CD4-positive, alpha-beta T cell treated with Interleukin-17A for 1 hour (primary cell): ENCODE measurements at places on chromosomes 4 and X.

GRCh38 chrX:48992341-48992740, 9.7 kb downstream of the GRIPAP1 start:
- DNase-seq: no peak

- DNase-seq: no peak
Observed at GRCh38 chrX:20352504-20352903, 85.8 kb upstream of the RPS6KA3 start.

DNA sequence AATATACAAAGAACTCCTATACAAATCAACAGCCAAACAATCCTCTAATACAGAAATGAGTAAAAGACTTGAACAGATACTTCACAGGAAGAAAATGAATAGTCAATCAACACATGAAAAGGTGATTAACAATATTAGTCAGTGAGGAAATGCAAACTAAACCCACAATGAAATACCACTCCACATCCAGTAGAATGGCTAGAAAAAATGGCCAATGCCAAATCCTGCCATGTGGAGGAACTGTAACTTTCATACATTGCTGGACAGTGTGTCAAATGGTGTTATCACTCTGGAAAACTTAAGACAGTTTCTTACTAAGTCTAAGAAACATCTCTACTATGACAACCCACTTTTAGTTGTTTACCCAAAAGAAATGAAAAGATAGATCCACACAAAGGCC, 59.5 kb downstream of the NSG1 start:
- DNase-seq: no peak

DNA sequence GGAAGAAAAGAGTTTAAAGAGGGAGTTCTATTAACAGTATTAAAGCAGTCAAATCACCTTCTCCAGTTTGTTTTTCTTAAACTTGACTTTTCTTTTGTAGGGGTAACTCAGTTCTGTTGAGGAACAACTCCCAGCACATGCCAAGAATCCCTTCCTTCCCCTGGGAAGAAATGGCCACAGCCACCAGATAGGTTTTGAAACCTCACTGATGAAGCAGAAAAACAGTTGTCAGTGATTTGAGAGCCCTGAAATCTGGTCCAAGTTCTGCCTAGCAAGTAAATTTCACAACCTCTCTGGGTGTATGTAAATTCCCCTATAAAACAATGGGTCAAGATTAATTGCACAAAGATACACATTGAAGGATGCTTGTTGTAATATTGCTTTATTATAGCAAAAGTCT, 167.1 kb downstream of the DHX15 start:
- DNase-seq: no peak

DNA sequence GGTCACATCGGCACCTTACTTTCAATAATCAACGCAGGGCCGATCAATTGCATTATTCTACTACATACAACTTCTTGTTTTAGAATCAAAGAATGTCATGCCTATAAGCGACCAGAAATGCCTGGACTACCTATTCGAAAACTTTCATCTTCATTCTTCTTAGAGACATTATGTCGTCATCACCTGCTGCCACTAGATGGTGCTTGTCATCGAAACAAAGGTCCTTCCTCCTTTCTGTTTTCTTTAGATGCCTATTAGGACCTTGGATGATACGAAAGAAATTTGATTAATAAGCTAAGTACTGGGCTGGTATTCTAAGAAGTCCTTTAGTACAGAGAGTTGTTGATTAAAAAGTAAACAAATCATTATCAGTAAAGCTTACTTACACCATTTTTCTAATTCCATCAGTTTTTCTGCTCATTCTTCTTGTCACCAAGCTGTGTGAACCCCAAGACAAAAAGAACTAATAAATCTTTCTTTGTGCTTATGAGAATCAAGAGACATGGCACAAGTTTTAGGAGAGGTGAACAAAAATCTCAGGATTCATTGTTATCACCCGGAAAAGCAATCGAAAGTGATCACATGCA, 154.5 kb upstream of the SLC4A4 start:
- peak; percentile 67 for DNase-seq

- no peak for DNase-seq
Observed at GRCh38 chrX:23389196-23389792, 54.6 kb downstream of the PTCHD1 start.

DNA sequence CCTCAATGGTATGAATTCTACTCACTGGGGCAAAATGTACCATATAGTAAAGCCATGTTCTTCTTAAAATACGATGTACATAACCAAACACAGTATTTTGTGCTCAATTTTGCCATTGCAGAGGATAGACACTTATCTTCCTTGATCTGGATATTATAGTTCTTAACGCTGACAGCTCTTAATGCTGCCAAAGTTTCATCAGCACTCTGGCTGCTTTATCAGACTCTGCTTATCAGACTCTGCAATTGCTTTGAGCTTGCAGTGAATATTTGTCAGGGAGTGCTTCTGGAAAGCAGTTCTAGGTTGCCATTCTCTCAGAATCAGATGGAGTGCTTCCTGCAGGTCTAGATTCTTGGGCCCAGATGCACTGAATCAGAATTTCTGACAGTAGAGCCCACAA, 863.1 kb downstream of the CCSER1 start:
- DNase-seq: no peak

DNA sequence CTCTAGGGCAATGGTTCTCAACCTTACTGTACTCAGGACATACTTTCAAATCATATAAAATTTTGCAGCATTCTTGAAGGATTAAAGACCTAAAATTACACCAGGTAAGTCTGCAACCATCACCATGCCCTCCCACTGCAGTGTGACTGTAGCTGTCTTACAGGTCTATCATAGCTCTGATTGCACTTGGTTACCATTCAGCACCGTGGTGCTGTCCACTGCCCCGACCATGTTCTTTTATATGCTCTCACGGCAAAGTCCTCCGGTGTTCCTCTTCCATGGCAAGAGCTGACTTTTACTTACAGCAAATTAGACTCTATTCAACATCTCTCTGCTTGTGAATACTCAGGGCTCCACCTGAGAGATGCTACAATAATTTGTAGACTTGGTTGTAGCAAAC, 11.5 kb downstream of the CRMP1 start:
- DNase-seq: no peak

- DNase-seq: peak; percentile 31
Observed at GRCh38 chrX:53084043-53084570, 1.9 kb downstream of the TSPYL2 start.

DNA sequence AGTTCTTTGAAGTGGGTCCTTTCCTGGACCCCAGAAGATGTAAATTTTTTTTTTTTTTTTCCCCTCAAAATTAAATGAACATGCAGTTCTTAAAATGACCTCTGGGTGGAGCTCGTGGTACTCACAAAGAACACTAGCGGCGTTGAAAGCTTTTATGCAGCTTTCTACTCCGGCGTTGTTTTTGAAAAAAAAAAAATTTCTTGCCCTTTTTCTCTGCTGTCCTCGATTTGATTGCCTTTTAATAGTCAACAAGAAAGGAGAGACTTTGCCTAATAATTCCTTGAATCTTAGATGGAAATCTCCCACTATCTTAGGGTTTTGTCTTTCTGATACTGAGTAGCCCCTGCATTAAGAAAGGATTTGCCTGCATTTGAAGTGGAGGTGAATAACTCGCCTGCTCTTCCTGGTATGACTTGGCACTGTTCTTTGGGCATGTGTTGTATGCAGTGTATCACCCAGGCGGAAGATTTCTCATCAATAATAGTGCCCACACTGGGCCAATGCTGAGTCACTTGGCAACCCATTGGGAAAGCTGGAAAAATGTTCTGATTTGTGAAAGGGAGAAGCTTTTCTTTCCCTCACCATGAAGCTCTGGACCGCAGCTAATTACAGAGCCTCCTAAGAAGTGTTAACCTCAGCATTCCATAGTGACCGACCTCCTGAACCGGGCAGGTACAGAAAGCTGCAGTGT, 104.0 kb downstream of the PHEX start:
- DNase-seq: peak; percentile 51

GRCh38 chr4:78517050-78517652, 34.4 kb upstream of the ANXA3 start:
- DNase-seq: no peak

- DNase-seq: no peak
Observed at GRCh38 chrX:45852884-45853283, 652.2 kb upstream of the DIPK2B start.

- no peak for DNase-seq
Observed at GRCh38 chr4:22552812-22553211, 36.9 kb upstream of the ADGRA3 start.

DNA sequence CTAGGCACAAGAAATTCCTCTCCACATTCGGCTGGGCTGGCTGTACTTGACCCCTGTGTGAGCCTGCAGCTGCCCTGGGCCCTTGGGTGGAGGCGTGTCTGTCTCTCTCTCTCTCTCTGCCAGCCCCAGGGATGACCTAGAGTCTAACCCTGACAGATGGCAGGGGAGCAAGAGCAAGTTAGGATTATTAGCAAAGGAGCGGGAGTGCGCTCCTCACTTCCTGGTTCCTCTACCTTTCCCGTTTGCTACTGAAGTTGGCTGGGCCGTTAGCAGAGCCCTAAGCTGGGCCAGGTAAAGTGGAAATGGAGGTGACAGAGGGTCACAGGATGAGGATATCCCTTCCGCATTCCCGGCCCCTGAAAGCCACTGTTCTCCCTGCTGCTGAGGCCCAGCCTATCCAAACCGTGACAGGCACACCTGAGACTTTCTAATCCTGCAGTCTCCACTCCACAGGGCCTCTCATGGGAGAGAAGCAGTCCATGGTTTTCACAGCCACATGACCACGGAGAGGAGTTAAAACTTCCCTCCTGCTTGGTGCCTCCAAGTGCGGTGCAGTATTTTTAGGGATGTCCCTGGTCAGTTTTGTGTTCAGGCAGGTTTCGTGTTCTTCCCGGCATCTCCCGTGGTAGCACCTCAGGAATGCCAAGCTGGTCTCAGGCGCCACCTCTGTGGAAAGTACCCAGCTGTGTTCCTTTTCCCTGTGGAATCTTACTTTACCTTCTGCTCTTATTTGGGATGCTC, 79.3 kb downstream of the CLDN22 start:
- no peak for DNase-seq

GRCh38 chrX:109844986-109845385, 111.9 kb upstream of the ACSL4 start:
- DNase-seq: no peak

DNA sequence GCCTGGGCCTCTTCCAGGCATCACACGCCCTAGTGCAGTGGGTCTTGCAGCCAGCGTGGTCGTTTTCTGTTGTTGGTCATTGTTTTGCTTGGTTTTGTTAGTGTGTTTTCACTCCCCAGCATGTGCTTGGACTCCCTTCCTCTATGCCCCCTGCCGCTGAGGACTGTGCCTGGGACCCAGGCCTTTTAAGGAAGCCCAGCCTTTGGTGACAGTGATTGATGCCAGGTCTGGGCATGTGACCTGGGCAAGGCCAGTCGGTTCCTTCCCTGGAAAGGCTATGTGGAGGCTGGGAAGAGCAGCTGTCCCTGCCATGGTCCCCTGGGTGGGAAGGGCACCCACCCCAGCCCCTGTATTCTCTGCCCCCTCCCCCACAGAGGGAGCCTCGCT, 8.8 kb upstream of the GRPEL1 start:
- DNase-seq: no peak

- no peak for DNase-seq
Observed at GRCh38 chrX:139086246-139086645, 374.7 kb upstream of the FGF13 start.

- no peak for DNase-seq
Observed at GRCh38 chr4:81418572-81418971, 53.1 kb downstream of the RASGEF1B start.

DNA sequence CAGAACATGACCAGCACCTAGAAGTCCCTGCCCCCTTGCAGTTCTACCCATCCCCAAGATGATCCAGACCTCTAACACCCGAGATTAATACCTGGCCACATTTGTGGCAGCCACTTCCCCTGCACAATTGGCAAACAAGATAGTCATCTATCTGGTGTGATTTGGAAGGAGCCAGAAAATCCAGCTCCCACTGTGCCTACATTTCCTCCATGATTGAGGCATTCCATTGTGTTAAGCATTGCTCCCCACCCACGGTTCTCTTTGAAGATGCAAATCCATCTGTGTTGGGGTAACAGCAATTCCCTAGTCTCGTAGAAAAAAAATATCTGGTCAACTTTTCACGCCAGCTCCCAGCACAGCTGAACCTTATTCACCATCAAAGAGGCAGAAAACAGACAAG, 405.0 kb downstream of the BCOR start:
- DNase-seq: no peak

- no peak for DNase-seq
Observed at GRCh38 chrX:48826135-48826875, at the start of gene ERAS. Gene ERAS (plus strand): TSS chrX:48826513. CDS start chrX:48829124, 2,611 bp downstream.

DNA sequence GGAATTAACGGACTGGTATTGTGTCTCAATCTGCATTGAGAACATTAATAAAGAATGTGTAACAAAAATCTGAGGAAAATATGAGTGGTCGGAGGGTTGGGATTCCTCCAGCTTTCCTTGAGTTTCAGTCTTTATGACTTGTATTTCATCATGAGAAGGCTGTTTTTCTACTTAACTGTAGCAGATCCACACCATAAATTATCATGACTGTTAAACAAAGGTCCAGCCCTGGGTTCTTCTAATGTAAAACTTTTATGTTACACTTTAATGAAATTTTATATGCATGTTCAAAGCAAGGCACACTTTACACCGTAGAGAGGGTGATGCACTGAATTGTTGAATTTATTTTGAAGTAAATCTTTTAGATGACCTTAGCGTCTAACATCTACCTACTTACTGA, 7.0 kb downstream of the AFF2 start:
- DNase-seq: no peak
